H1 (cell line): ENCODE measurements at places on chromosomes 3 and 15. TPM values are rescaled to one million over a fixed set of nuclear protein-coding genes. Genes with fewer than 3 reads are reported as not detected.

- H3K36me3 ChIP-seq: no peaks in the 10 kb centered on the region
- no peak for DNase-seq
- no peak overlapping the region for H3K27ac ChIP-seq
- no peak overlapping the region for H3K4me3 ChIP-seq
- H3K27me3 ChIP-seq: no peaks in the 10 kb centered on the region
These were observed 906.1 kb downstream of the CADM2 start for GRCh38 chr3:85864896-85865295.

DNA sequence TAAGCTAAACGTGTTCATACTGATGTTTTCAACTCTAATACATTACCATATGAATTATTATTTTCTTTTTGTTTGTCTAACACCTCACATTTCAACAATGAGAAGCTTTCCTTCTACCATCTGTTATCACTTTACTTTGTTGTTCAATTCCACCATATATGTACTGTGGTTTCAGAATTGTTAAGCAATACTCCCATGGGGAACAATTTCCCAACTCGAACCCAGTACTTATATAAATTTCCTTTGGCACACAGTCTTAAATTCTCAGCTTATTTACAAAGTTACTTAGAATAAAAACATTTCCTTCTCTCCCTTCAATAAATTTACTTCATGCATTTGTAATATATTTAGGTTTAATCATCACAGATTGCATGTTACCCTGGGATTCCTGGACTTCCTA, 1764.4 kb downstream of the OTOL1 start:
- H3K4me1 ChIP-seq: no peaks in the 10 kb centered on the region
- no peak for DNase-seq
- no peak overlapping the region for H3K27ac ChIP-seq

GRCh38 chr3:125119752-125120378, 64.1 kb upstream of the HEG1 start:
- peaks cover 12% of the 10 kb centered on the region for H3K4me1 ChIP-seq
- no peak for DNase-seq
- H3K4me3 ChIP-seq: peak overlapping the region; percentile 60
- H3K27ac ChIP-seq: peak overlapping the region; percentile 26; the same call in 1 of the 2 replicates

- no peaks in the 10 kb centered on the region for H3K36me3 ChIP-seq
- peaks cover 3% of the 10 kb centered on the region for H3K4me1 ChIP-seq
- H3K27me3 ChIP-seq: no peaks in the 10 kb centered on the region
- H3K4me3 ChIP-seq: no peak overlapping the region
These were observed 101.8 kb downstream of the SNRK start for GRCh38 chr3:43388175-43388574.

DNAH12 gene
- not detected in 2 replicates for total RNA-seq
